Activated naive CD4-positive, alpha-beta T cell treated with anti-CD3 and anti-CD28 coated beads, Interleukin-2, amount 10 ng/mL, durations not matched to agents 5 hours and 36 hours (primary cell): ENCODE measurements at places on chromosomes 11 and 22. TPM values are rescaled to one million over a fixed set of nuclear protein-coding genes. Genes with fewer than 3 reads are reported as not detected.

The OR52E8 gene
- not detected for total RNA-seq

The FAM227A gene
- total RNA-seq = 0.13 TPM

The MUC5B gene
- total RNA-seq = not detected

The LIF gene
- total RNA-seq = 100 TPM

The OR51B5 gene
- total RNA-seq = not detected

The PLEKHA7 gene
- total RNA-seq = 4.1 TPM

The MN1 gene
- total RNA-seq = 0.18 TPM

The MPZL2 gene
- total RNA-seq = 4.8 TPM

The SYT9 gene
- not detected for total RNA-seq

The MS4A12 gene
- not detected for total RNA-seq

The ADORA2A gene
- total RNA-seq = 36.5 TPM

The THRSP gene
- not detected for total RNA-seq

The PANX3 gene
- total RNA-seq = not detected

The KRTAP5-1 gene
- not detected for total RNA-seq

The MFNG gene
- 213 TPM for total RNA-seq

The RASD2 gene
- total RNA-seq = not detected

The CSF2RB gene
- 0.43 TPM for total RNA-seq

The TRIM51 gene
- total RNA-seq = not detected

The CRKL gene
- 76.3 TPM for total RNA-seq

The MYRF gene
- 1.9 TPM for total RNA-seq

The SERPING1 gene
- not detected for total RNA-seq

The CRYBB2 gene
- not detected for total RNA-seq

The GSTT2B gene
- not detected for total RNA-seq

The CD3D gene
- 462 TPM for total RNA-seq

The SHISAL1 gene
- total RNA-seq = not detected

The MYEOV gene
- not detected for total RNA-seq

The ANKK1 gene
- total RNA-seq = 0.10 TPM

The FDXACB1 gene
- 4.1 TPM for total RNA-seq

The GGTLC2 gene
- total RNA-seq = not detected

The LARGE2 gene
- total RNA-seq = 0.33 TPM

The HMOX1 gene
- 0.25 TPM for total RNA-seq
